Activated CD8-positive, alpha-beta memory T cell treated with anti-CD3 and anti-CD28 coated beads for 4 hours (primary cell): ENCODE measurements at places on chromosomes 12 and 14.
A peak's percentile ranks its signal among the peaks of the same experiment; 100 is the strongest.

GRCh38 chr12:13130981-13131380, 27.5 kb upstream of the GSG1 start:
- no peak for DNase-seq

DNA sequence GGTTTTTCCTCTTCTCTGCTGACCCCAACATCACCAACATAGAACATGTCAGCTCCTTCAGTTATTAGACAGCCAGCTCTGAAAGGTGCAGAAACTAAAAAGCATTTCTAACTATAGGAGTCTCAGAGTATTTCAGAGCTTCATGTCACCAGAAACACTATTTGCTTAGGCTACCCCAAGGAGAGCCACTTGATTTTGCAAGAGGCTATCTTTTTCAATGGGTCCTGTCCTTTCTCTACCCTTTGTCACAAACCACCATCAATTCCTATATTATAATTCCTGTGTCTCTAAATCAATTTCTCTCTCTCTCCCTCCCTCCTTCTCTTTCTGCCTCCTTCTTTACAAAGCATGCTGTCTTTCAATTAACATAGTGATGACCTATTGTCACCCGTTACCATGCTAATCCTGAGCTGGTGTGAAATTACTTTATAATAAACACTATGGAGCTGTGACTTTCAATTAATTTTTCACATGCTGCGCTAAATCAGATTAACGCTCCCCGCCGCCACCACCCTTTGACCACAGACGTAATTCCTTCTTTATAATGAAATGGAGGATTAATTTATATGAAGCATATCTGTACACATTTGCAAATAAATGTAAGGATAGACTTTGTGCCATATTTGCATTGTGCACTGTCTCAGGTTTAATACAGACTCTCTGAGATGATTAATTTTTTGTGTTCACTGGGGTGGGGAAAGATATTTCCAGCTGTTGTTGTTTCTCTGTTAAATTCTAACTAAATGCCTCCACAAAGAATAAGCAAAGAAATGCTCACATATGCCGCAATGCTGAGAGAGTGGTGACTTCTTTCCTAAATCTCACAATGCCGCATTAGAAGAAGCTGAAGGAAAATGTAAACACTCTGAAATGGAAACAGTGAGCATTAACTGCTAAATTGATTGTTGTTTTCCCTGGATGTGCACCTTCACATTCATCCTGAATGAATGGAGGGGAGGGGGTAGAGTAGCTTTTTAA, 418.6 kb downstream of the PDZRN4 start:
- no peak for DNase-seq

GRCh38 chr14:55102141-55102621, 26.9 kb upstream of the LGALS3 start:
- no peak for DNase-seq

DNA sequence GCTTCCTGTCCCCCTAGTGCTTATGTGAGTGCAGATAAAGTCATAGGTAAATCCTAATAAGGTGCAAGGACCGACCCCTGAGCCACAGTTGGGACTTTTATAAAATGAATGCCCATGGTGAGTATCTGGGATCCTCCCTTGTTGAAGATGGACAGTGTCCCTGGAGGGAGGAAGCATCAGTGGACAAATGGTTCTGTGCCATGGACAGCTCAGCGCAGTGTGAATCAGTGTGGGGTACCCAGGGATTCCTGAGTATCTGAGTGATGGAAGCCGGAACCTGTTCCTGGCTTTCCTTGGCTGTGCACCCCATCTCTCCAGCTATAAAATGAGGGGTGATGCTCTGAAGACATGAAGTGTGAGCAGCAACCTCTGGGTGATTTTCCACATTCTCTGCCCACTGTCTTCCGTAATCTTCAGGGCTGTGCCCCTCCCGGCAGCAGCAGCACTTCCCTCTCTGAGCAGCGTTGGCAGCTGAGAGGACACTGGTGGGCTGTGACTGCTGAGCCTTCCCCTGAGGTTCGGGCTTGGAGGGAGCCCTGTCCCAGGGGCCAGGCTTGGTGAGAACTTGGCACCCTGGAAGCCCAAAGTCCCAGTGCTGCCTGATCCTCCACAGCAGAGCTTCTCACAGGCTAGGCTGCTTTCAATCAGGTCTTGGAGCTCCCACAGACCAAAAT, 25.0 kb downstream of the VCPKMT start:
- no peak for DNase-seq

DNA sequence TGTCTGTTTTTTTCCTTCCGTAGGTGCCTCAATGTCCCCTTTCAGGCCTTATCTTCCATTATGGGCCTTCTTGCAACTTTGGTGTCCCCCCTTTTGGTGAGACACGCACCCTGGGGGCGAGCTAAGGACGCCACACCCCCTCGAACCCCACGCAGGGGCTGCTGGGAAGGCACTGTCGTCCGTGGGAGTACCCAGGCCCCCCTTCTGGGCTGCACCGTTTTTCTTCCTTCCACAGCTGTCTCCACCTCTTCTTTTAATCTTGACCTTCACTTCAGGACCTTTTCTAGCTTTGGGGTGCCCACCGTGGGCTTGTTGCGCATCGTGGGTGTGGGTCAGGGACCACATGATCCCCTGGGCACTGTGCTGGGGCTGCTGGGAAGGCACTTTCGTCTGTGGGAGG, 271.8 kb downstream of the ALG10 start:
- DNase-seq = no peak

- DNase-seq = no peak
Measured at GRCh38 chr14:53608369-53608768, 348.3 kb downstream of the BMP4 start.

GRCh38 chr12:131550121-131550520, 160.8 kb upstream of the SFSWAP start:
- no peak for DNase-seq

DNA sequence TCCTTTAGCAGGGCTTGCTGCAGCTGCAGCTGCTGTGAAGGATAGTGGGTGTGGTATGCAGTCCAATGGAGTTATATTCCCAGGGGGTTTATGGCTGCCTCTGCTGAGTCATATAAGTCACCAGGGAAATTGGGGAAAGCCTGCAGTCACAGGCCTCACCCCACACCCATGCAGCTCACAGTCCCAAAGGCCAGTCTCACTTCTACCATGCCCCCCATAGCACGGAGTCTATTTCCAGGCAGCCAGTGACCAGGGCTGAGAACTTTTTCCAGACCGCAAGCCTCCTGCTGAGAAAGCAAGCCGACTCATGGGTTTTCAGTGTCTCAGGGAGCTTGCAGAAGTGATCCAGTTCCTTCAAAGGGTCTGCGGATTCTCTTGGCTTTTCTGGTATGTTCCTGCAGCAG, 322.4 kb upstream of the CLEC14A start:
- DNase-seq = no peak

GRCh38 chr14:79475887-79476532, 735.3 kb downstream of the DIO2 start:
- no peak for DNase-seq

GRCh38 chr14:103007555-103007954, 49.8 kb downstream of the CDC42BPB start:
- DNase-seq = no peak

GRCh38 chr14:74670726-74671411, 42.0 kb downstream of the AREL1 start:
- no peak for DNase-seq

DNA sequence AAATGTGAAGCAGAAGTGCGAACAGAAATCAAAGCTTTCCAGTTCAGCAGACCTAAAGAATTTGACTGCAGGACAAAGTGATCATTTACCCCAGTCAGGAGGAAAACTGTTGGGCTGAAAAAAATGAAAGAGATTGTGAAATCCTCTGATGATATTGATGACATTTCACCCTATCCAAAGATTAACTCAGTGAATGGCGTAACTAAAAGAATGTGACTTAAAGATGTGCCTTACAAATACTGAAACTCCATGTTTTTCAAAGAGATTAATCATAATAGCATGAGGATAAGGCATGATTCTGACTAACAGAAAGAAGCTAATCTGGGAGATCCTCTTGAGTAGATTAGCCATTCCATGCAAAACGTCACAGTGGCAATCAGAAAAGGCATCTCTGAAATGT, 225.6 kb downstream of the DUSP6 start:
- no peak for DNase-seq

DNA sequence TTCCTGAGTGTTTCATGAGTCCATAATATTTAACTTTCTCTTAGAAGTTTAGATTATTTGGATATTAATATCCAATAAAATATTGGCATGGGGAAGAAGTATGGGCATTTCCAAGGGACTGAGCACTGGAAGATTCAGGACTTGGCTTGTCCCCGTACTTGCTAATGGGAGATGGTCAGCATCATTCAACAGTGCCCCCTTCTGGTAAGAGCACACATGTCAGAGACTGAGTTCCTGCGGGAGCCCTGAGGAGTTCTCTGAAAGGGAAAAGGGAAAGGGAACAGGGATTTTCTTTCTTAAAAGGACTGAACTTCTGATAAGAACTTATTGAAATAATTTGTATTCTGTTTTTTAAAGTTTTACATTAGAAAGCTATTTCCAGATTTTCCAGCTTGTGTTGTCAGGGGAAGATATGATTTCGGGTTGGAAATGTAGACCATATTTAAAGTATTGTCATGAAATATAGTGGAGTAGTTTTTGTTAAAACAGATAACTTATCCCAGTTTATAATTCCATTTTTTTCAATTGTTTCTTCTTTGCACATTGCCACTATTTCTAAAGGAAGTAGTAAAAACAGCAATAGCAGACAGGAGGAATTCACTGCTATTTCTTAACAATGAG, 59.8 kb upstream of the C12orf71 start:
- peak; percentile 4 for DNase-seq

- DNase-seq = no peak
Measured at GRCh38 chr12:28021704-28022103, 49.2 kb upstream of the PTHLH start.

DNA sequence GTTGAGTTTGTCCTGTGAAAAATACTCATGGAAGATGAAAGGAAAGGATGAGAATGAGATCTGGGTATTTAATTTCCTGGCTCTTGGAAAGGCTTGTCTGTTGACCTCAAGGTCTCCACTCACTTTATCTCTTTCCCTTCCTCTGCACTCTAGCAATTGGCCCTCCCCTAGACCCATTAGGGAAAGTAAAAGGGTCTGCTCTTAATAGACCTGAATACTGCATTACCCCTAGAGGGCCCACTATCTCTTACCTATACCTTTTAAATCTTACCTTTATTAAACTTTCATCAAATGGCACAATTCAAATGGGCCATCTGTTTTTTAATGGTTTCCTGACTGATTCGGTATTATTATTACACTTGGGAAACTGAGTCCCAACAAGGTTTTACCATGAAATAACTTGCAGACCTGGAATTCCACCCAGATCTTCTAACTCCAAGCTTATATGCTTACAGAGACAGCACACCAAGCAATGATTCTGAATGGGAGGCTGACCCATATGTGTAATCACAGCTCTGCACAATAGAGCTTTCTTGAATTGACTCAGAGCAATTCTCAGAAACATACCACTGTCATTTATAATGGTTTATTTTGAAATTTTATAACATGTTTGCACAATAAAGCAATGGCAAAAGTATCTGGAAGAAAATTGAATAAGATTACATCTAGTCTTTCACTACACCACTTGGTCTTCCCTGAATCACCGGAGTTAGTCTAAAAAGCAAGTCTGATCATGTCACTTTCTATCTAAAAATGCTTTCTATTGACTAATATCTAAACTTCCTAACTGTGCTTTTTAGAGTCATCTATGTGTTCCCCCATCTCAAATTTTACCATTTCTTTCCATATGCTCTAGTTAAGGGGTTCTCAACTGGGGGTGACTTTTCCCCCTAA, 618.5 kb downstream of the NRXN3 start:
- DNase-seq = no peak

DNA sequence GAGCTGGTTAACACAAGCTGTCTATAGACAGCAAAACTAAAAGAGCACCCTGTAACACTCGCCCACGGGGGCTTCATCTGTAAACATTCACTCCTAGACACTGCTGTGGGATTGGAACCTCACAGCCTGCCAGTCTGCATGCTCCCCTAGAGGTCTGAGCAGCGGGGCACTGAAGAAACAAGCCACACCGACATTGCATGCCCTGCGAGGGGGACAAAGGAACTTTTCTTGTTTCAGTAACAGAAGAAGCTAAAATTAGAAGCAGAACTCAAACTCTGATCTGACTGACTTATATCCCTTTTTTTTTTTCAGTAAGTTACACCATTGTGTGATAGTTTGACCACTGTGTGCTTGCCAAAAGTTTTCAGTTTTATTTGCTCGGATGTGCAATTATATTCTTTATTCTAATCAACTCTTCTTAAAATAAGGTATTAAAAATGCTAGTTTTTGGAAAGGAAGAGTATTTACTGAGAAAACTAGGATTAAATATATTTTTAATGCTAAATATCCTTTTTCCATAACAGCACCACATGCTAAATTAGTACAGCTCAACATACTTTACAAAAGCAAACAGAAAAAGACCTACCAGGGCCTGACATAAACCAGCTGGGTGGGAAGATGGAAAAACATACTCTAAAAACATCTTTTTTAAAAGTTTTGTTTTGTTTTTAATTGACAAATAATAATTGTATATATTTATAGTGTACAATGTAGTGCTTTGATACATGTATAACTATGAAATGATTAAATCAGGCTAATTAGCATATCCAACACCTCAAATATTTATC, 100.2 kb downstream of the EPS8 start:
- no peak for DNase-seq

GRCh38 chr12:92641291-92641690, 61.5 kb upstream of the PLEKHG7 start:
- no peak for DNase-seq

DNA sequence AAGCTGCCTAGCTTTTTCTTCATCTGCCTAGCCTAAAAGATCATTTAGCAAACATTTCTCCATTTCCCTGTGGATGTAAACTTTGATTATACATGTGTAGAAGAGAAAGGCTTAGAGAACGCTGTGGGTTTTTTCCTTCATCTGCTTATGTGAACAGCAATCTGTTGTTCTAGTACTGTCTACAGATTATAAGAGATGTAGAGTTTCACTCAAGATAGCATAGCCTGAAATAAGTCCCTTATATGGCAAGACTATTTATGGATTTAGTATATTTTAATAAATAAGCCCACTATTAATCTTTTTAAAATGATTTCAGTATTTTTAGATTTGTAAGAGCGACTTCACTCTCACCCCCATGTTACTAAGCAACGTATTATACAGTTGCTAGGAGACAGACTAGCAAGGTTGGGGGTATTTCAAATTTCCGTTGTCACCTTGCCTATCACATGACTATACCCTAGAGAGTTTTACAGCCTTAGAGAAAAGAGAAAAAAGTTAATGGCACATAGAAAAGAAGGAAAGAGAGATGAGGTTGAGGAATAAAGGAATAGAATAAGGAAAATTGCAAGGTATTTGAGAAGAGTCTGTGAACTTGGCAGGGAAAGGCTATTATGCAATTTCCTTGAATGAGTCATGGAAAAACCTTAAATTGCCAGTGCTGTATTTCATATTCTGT, 12.2 kb upstream of the TUBA1A start:
- no peak for DNase-seq

GRCh38 chr12:131828671-131829355, 620 bp downstream of the MMP17 start:
- no peak for DNase-seq

- peak; percentile 70 for DNase-seq
Measured at GRCh38 chr12:51820526-51821439, 27.7 kb downstream of the FIGNL2 start.

- DNase-seq = no peak
Measured at GRCh38 chr12:57355734-57356133, 75.1 kb downstream of the R3HDM2 start.

GRCh38 chr12:58995666-58996363, 75.5 kb upstream of the LRIG3 start:
- DNase-seq = no peak

GRCh38 chr12:117523971-117524370, 162.5 kb upstream of the NOS1 start:
- no peak for DNase-seq

GRCh38 chr14:90836692-90837063, 20.4 kb upstream of the TTC7B start:
- no peak for DNase-seq

- no peak for DNase-seq
Measured at GRCh38 chr12:129900306-129900705, 3.5 kb downstream of the TMEM132D start.
